ENCODE measurements at places on chromosomes 7 and 10.

GRCh38 chr10:109926061-109926745, 2.9 kb upstream of the XPNPEP1 start:
- DNase-seq, result no peak

DNA sequence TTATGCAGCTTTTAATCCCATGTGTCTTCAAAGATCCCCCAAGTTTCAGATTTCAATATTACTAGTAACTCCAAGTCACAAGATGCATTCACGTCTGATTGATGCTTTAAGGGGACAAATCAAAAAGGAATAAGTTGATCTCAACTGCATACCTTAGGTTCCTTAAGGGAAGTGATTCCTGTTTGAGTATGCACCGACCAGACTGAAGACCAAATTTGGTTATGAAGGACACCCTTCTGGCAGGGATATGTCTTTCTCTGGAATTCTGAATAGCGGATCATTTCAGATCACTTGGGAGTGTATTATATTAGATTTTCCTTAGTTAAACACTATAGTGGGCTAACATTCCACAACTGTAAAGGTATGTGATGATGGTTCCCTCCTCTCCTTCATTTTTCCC, 4.3 kb downstream of the KIF5B start:
- no peak for DNase-seq

GRCh38 chr10:103583871-103584215, 90.3 kb downstream of the NEURL1 start:
- DNase-seq, result no peak

GRCh38 chr10:27390681-27391080, 113.4 kb upstream of the RAB18 start:
- no peak for DNase-seq

DNA sequence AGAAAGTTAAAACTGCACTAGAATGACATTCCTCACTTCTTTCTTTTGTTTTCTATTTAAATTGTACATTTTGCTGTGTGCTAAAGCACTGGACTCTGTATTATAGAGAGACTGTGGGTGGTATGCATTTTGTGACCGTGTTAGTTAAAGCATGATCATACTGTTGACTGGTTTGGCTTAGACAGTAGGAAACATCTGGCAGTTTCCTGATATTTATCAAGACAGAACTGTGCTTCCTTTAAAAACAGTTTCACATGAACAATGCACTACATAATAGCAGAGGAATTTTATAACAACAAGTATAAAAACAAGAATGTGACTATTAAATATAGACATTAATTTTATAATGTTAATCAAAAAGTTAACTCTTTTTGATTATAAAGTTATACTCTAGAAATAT, 23.1 kb downstream of the GNG11 start:
- DNase-seq, result no peak

DNA sequence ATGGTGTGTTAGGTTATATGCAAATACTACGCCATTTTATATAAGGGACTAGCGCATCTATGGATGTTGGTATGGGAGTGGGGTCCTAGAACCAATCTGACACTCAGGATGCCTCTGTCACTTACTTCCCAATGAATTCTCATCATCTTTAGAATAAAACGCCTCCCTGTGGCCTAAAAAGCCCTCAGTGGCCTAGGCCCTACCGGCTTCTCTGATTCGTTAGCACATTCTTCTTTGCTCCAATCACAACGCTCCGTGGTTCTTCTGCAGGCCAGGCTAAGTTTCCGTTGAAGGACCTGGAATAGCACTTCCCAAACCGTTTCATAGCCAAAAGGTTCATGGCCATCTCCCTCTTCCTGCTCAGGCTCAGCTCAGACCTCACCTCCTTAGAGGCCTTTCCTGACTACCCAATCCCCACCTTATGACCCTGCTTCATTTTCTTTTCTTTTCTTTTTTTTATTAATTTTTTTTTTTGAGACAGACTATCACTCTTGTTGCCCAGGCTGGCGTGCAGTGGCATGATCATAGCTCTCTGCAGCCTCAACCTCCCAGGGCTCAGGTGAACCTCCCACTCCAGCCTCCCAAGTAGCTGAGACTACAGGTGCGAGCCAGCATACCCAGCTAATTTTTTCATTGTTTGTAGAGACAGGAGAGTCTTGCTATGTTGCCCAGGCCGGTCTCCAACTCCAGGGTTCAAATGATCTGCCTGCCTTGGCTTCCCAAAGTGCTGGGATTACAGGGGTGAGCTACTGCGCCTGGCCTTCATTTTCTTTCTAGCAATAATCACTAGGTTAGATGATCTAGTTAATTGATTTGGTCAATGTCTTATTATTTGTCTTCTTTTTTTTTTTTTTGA, 24.5 kb upstream of the YWHAG start:
- DNase-seq, result no peak

- DNase-seq, result no peak
Measured at GRCh38 chr7:19060761-19061259, 56.6 kb downstream of the TWIST1 start.

DNA sequence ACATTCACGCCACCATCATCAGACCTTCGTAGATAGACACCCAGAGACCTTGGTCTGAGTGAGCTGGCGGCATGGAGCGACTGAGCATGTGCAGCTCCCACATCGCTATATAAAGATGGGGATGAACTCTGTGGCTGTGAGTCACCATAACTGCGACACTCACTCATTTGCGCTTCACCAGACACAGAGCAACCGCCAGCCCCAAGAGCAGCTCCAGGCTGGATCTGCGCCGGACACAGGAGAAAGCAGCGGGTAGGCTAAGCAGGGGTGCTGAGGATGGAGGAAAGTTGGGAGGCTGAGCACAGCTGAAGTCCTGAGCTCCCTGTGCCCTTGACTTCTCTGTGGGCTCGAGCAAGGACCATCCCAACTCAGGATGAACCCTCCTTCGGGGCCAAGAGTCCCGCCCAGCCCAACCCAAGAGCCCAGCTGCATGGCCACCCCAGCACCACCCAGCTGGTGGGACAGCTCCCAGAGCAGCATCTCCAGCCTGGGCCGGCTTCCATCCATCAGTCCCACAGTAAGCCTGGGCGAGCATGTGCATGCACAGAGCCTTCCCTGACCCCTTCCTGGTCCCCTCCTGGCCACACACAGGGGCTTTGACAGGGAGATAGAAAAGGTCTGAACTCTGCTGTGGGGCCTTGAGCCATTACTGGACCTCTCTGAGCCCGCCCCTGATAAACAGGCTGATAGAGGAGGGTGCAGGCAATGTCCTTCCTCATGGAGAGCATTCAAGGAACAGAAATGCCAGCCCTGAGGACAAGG, at the start of gene OPN4:
Gene OPN4 (plus strand): TSS at position 137 of the 762 bp plus-strand sequence. CDS start 237 bp downstream, at position 374.
- DNase-seq, result no peak

- DNase-seq, result no peak
Measured at GRCh38 chr10:112672706-112673105, 225.7 kb downstream of the VTI1A start.

GRCh38 chr10:132786884-132787494, 1.0 kb upstream of the NKX6-2 start:
- no peak for DNase-seq

- DNase-seq, result no peak
Measured at GRCh38 chr7:42445691-42446090, 208.7 kb upstream of the GLI3 start.

GRCh38 chr7:83476511-83477050, 172.4 kb downstream of the SEMA3E start:
- no peak for DNase-seq

DNA sequence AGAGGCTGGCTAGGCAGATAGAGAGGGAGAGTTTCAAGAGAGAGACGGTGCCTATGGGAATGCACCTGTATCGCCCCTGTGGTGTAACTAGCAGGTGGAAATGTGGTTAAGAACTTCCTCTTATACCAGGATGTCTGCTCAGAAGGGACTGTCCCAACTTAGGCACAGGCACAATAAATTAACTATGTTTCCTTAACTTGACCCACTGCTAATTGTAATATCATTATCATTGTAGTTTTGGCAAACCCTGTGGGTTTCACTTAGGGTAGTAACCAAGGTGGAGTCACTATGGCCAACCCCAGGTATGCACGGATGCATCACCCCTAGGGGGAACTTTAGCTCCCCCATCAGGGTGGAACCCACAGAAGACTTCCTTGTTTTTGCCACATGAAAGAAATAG, 455.7 kb downstream of the DGKB start:
- no peak for DNase-seq

DNA sequence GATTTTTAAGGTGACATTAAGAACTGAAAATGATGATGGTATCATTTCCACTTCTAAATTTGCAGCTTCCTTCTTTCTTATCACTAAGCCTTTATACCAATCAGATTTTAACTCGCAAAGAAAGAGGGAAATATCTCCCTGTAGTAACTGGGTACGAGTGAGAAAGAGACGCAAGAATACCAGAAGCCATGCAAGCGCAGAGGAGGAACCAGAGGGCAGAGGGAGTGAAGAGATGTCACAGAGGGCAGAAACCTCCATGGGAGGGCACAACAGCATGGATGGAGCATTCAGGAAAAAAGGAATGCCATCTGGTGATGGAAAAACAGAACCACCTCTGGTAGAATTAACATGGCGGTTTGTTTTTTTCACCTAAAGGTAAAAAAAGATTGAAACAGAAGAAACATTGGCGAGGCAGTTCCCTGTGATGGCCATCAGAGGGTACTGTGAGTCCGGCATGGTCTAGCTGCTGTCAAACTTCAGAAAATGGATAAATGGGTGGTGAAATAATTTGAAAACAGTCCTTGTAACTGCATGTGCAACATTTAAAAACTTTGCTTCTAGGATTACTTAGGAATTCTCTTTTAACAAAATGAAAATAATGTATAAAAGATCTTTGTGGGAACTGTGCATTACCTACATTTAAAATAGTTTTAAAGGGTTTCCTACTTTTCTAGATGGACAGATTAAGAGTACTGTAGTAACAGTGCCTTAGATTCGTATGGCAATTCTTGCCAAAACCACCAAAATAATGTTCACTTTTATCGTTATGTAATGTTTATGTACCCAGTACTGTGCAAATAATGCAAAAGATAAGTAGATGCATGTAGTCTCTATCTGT, 91.8 kb downstream of the ARHGAP12 start:
- DNase-seq, result no peak
